ENCODE measurements at places on chromosomes 3 and 15. TPM values are rescaled to one million over a fixed set of nuclear protein-coding genes. Genes with fewer than 3 reads are reported as not detected.
A peak's percentile ranks its signal among the peaks of the same experiment; 100 is the strongest.

GRCh38 chr3:125107363-125107762, 51.6 kb upstream of the HEG1 start:
- H3K4me3 ChIP-seq = no peak overlapping the region
- H3K27me3 ChIP-seq = peaks cover 27% of the 10 kb centered on the region
- peaks cover 26% of the 10 kb centered on the region for H3K4me1 ChIP-seq
- no peaks in the 10 kb centered on the region for H3K36me3 ChIP-seq
- DNase-seq = no peak

DNA sequence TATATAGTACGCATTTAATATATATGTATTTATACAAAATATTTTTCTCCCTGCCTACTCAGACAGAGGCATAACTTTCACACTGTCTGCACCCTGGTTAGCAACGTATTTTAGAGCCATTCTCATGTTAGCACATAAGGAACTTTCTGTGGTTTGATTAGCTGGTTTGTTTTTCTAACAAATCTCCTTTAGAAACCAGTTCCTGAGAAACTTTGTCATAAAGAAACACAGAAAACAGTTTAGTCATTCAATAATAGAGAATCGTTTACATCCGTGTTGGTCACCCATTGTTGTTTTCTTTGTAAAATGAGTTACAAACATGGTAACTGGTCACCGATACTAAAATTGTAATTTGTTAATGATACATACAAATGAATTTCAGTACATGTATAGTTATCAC, 5.9 kb upstream of the NGRN start:
- no peaks in the 10 kb centered on the region for H3K36me3 ChIP-seq
- no peaks in the 10 kb centered on the region for H3K27me3 ChIP-seq
- DNase-seq = no peak
- no peak overlapping the region for H3K27ac ChIP-seq
- no peak overlapping the region for H3K4me3 ChIP-seq

- H3K4me1 ChIP-seq = peaks cover 8% of the 10 kb centered on the region
- H3K27ac ChIP-seq = peak overlapping the region; percentile 42
- peak; percentile 87 for DNase-seq
- no peaks in the 10 kb centered on the region for H3K36me3 ChIP-seq
These were observed 195.3 kb upstream of the LYSMD4 start for GRCh38 chr15:99928429-99928981.

- DNase-seq = no peak
- H3K4me1 ChIP-seq = peaks cover 19% of the 10 kb centered on the region
- no peaks in the 10 kb centered on the region for H3K36me3 ChIP-seq
These were observed 72.1 kb downstream of the TLE3 start for GRCh38 chr15:70025413-70026296.

GRCh38 chr3:192850451-192850981, 67.1 kb downstream of the MB21D2 start:
- peak overlapping the region; percentile 45 for H3K4me3 ChIP-seq
- H3K27ac ChIP-seq = peak overlapping the region; percentile 77

GRCh38 chr15:59242649-59243048, 36.0 kb downstream of the LDHAL6B start:
- H3K4me1 ChIP-seq = no peaks in the 10 kb centered on the region
- H3K36me3 ChIP-seq = no peaks in the 10 kb centered on the region
- DNase-seq = no peak
- no peak overlapping the region for H3K4me3 ChIP-seq

OSTN gene
- not detected for total RNA-seq

ROBO2 gene
- not detected for total RNA-seq

SLC28A2 gene
- total RNA-seq = not detected
